AG10803 (cell line): ENCODE measurements at places on chromosomes 3 and 15.

- DNase-seq, result peak; percentile 66
Observed at GRCh38 chr15:87207990-87208580, 1048.5 kb downstream of the NTRK3 start.

- peak; percentile 36 for DNase-seq
Observed at GRCh38 chr3:71581457-71582035, 2.0 kb downstream of the FOXP1 start.

- DNase-seq, result peak; percentile 16
Observed at GRCh38 chr3:14890476-14890875, 56.9 kb upstream of the NR2C2 start.

- no peak for DNase-seq
Observed at GRCh38 chr3:31232055-31233025, 300.4 kb upstream of the STT3B start.

GRCh38 chr15:40255033-40255432 lies 16.2 kb downstream of the PAK6 start:
- DNase-seq, result no peak

DNA sequence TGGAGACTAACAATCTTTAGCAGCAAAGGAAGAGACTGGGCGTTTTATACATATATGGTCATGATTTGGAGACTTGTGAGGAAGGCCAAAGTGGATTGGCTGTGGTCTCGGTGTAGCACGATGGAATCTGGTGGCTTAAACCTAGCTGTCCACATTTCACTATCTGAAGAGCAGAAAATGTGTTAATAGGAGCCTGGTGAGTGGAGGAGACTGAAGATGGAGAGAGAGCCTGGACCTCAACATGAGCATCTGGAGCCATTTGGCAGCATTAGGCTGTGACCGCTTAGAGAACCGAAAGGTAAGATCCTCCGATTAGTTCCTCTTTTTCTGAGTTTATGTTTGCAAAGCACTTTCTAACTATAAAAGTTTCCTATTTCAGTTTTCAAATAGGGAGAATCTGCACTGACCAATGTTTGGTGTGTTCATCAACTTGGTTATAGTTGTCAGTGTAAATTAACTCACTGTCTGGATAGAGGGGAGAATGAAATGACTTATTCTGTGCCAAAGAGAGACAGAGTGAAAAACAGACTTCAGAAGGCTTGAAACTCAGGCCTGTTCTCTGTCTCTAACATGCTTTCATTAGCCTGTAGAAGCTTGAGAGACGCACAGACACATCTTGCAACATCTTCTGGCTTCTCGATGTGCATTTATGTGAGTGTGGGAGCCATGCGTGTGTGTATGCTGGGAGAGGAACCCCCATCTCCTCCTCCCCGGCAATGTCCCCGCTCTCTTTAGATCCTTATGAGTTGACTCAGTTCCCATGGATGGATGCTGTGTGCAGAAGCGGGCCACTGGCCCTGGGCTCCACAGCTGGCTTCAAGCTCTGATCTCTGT lies 244.7 kb upstream of the TBL1XR1 start:
- DNase-seq, result peak; percentile 78

GRCh38 chr15:81161160-81161673 lies 27.1 kb downstream of the CFAP161 start:
- no peak for DNase-seq

DNA sequence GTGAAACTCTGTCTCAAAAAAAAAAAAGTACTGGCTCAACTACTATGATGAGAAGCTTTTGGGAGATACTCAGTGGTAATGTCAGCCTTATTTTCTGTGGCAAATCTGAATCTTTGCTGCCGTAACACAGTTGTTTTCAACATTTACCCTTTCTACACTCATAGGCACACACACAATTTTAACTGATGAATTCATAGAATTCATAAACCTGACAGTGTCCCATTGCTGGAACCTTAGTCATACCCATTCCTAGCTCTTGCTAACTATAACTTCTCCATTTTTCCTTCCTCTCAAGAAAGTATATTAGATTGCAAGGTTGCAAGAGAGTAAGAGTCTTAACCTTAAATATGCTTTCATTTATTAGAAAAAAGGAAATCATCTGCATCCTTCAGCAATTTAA lies 496.6 kb downstream of the FHIT start:
- peak; percentile 80 for DNase-seq

GRCh38 chr3:168088106-168088720 lies 7.5 kb downstream of the GOLIM4 start:
- peak; percentile 21 for DNase-seq

DNA sequence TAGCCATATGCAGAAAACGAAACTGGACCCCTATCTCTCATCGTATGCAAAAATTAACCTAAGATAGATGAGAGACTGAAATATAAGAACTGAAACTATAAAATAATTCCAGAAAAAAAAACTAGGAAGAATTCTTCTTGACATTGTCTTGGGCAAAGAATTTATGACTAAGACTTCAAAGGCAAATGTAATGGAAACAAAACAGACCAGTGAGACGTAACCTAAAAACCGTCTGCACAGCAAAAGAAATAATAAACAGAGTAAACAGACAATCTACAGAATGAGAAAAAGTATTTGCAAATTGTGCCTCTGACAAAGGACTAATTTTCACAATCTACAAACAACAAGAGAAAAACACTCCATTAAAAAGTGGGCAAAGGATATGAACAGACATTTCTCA lies 92.3 kb downstream of the FAM227B start:
- DNase-seq, result no peak

DNA sequence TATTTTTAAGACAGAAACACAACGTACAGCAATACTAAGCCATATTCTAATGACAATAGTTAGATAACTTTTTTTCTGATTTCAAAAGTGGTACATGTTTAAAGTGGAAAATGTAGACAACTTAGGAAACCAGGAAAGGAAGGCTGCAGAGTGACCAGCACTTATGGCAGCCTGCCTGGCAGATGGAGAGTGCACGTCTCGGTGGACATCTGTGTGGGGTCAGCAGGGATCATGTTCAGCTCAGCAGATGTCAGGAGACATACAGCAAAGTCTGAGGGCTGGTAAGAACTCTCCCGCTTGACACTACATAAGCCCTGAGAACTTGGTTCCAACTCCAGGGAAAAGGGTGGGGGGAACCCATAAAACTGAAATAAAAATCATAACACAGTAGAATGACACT lies 128.6 kb upstream of the ADPGK start:
- DNase-seq, result no peak

DNA sequence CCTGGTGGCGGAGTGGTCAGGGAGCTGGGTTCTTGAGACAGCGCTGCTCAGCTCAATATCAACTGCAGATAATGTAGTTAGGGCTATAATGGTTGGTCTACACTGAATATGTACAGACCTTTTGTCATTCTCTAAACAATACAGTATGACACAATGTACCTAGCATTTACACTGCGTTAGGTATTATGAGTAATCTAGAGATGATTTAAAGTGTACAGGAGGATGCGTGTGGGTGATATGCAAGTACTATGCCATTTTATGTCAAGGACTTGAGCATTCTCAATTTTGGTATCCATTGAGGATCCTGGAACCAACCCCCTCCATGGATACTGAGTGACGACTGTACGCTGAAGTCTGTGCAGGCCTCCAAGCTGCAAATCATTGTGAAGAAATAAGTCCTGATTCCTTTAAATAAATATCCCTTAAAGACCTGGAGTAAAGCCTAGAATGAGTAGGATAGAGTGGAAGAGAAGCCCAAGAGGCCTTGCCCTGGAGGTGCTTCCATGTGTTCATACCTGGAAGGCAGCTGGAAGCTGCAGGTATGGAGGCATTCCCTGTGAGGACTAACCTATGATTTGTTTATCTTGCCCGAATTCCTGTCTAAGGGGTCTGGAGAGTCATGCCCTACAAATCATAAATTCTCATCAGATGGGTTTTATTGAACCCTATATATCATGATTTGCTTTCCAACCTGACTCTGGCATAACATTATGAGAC lies 15.7 kb upstream of the RTP1 start:
- no peak for DNase-seq

DNA sequence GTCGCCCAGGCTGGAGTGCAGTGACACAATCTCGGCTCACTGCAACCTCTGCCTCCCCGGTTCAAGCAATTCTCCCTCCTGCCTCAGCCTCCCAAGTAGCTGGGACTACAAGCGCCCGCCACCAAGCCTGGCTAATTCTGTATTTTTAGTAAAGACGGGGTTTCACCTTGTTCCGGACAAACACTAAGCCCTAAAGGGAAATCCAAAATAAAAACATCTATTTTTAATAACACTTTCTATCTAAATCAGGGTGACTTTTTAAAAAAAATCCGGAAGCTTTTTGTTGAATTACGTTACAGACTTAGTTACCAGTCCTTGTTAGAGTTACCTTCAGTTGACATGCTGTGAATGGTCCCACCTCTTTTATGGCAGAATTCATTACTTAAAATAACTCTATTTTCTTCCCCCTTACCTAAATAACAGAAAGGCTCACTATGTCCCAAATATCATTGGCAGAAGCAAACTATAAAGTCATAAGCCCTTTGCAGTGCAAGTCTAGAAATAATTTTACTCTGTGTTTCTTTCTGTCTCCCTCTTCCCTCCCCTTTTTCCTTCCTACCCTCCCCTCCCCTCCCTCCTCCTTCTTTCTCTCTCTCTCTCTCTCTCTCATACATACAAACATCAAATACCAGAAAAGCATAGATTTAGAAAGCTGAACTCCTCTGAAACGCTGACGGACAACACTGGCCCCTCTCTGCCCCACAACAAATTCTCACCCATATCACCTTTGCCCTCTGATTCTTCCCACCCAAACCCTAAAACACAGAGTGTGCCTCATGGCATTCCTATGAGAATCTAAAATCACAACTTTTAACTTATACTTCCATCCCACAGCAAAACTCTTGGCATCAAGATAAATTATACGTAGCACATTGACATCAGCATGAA lies 18.3 kb downstream of the THBS1 start:
- peak; percentile 90 for DNase-seq

DNA sequence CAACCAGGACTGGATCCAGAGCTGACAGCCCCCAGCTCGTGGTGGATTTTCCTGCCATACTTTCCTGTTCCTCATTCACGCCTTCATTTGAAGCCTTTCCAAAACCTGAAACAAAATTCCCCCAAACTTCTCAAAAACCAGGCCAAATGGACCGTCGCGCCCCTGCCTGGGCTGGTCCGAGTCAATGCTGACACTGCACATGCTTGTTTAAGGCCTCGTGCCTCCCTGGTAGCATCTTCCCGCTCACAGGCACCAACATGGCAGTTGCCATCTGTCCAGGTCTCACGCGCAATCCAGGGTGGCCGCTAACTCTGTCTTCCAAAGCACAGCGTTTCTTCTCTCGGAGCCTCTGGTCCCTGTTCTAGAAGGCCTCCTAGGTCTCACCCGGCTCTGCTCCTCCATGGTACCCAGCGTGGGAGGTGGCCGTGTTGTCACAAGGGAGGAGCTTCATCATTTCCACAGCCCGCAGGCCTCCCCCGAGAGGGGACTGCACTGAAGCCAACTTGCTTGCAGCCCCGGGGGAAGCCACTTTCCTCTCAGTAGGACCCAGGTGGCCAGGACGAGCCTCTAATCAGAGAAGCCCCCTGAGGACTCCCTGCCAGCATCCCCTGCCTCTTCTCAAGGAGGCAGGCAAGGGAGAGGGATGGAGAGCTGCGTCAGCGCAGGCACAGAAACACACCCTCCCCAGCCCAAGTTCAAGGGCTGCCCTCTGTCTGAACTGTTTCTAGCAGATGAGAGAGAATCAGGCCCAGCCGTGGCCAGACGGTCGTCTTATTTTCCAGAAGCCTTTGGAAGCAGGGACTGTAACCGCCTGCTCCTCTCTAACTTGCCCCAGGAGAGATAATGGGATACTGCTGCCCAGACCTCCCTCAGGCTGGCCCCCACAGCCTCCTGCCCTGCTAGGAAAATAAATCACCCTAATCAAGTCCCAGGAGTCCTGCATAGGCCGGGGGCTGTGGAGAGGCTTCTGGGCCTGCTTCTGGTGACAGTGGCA lies 152.8 kb upstream of the TLE3 start:
- no peak for DNase-seq

- no peak for DNase-seq
Observed at GRCh38 chr15:31412824-31413223, 86.2 kb downstream of the KLF13 start.

DNA sequence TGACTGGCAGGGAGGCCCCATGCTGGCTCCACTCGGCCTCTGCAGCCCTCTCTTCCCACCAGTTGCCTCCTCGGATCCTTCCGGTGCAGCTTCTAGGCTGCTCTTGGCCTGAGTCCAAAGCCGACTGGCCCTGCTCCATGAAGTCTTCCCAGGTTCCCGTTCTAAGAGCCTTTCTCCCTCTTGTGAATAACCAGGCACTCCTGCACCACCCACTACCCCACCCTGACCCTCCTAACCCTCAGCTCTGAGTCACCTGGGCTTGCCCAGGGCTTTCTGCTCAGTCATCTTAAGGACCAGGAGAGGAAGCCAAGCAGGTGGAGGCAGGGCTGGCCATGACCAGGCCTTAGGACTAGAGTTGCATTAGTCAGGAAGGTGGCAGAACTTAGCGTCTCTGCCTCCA lies 28.1 kb upstream of the CNBP start:
- DNase-seq, result peak; percentile 62

DNA sequence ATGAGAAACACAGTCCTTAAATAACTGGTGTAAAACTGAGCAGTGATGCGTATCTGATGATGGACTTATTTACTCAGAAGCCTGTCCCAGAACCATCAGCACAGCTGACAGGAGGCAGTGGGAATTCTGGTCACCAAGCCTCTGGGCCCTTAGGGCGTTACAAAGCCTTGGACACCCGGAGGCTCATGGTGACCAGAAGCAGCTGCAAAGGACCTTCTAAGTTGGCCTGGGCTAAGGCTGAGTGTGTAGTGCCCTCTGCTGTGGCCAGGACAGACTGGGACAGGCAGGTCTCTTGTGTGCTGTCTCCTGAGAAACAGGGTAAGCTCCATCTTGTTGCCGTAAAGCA lies 168.9 kb downstream of the ATP10A start:
- DNase-seq, result no peak

- DNase-seq, result no peak
Observed at GRCh38 chr3:146501752-146502151, 32.4 kb upstream of the PLSCR2 start.

GRCh38 chr3:70849911-70850699 lies 537.7 kb upstream of the MDFIC2 start:
- peak; percentile 92 for DNase-seq

- no peak for DNase-seq
Observed at GRCh38 chr15:75095594-75095993, 72.2 kb downstream of the PPCDC start.

DNA sequence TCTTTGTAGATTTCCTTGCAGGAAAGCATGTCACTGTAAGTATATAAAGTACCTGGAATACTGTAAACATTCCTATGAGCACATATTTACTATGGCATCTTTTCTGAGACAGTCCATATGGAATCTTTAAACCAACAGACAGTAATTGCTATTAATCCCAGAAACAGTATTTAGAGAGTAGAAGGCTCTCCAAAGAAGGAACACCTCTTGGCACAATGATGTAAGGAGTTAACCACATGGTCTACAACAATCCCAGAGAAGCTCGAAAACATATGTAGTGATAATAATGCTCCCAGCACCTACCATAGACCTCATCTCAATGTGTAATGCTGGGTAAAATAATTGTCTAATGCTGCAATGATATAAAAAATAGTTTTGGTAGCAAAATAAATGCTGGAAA lies 95.8 kb upstream of the IL12A start:
- DNase-seq, result no peak

- DNase-seq, result peak; percentile 40
Observed at GRCh38 chr15:52013151-52013791, 5.7 kb upstream of the MAPK6 start.
